ENCODE measurements at places on chromosomes 6 and 20.

- no peak for DNase-seq
These were observed 38.0 kb downstream of the EFCAB8 start for GRCh38 chr20:32896521-32897280.

GRCh38 chr6:37242429-37243052, 15.0 kb upstream of the TBC1D22B start:
- no peak for DNase-seq

- peak; percentile 80 for DNase-seq
These were observed 412 bp downstream of the TRIB3 start for GRCh38 chr20:380763-381580.

- DNase-seq = no peak
These were observed 8.1 kb upstream of the GTF3C6 start for GRCh38 chr6:110950440-110950839.

GRCh38 chr6:100381111-100381510, 83.6 kb downstream of the SIM1 start:
- DNase-seq = no peak

DNA sequence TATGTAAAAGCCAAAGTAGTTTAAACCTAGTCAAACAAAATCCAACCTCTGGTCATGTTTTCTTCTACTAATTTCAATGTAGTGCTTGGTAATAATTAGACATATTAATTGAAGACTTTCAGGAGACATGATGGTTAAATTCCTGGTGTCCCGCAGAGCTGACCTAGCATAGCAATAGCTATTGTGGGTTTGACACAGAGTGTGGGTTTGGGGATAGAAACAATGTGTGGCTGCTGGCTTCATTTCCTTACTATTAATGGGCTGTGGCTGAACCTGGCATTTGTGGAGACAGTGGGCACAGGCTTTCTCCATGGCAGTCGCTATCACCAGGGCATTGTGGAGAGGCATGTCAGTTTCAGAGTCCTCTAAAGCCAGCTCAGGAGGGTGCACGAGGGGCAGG, 54.1 kb upstream of the GGTLC1 start:
- no peak for DNase-seq

DNA sequence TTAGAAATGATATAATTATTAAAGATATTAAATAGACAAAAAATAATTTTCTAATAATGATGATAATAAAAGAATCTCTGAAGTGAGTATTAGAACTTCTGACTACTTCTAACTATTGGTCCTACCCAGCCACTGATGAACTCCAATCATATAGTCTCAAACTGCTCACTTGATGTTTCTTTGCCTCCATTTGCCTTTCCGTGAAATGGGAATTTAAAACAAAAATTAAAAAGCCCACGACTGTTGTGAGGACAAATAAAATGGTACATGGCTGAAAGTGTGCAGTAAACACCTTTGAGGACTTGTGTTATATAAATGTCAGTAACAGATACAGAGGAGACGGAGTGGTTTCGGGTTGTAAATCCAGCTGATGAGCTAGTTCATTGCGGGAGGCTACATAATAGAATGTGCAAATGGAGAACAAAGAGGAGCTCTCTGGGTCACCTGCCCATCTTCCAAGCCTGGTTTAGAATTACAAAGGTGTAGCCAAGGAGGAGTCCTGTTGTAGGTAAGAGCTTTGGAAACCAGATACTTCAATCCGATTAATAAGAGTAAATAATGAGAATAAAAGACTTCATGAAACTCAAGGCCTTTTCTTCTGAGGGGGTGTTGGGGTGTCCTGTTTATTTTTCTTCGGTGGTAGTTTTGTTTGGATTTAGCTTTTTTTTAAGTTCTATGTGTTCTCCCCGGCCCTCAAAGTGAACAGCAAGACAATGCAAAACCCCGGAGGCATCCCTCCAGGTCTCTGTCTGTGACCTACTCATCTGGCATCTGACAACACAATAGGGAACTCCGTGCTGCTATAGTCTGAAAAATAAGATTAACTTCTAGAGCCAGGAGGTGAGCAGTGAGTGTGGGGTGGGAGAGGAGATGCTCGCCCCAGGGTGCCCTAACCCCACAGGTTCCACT, 4.4 kb upstream of the PXDC1 start:
- DNase-seq = no peak

DNA sequence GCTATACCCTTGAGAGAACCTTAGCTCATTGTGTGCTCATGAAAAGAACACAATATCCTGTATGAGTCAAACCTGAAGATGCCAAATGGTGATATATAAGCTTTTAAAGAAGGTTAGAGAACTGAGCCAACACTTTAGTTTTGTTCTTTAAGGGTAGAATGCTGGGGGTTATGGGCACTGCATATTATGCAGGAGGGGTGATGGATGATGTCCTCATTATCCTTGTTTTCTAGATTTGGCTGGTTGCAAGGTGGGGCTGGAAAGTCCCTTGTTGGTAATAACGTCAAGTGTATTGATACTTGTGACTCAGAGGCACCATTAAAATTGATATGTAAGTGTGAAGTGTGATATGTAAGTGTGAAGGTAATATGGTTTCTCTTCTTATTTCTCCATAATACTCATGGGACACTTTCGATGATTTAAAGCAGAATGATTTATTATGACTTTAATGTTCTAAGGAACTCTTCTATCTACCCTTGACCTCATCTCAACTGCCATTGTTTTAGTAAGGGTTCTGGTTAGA, 113.7 kb upstream of the DTNBP1 start:
- DNase-seq = no peak

DNA sequence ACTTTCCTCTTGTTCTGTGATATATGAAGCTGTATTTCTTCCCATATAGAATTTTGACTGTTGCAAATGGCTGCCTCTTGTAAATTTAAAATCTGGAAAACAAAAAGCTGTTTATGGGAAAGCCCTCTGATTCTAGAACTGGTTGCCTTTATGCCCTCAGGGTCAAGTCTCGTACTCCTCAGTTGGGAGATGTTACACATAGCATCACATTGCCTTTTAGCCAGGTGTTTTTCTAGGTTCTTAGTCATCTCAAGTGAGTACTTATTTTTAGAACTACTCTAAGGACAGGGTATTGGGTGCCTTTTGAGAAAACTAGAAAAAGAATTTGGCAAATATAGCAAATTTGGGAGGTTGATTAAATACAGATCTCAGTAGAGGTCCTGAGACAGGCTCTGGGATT, 58.5 kb downstream of the ANKS1A start:
- no peak for DNase-seq

DNA sequence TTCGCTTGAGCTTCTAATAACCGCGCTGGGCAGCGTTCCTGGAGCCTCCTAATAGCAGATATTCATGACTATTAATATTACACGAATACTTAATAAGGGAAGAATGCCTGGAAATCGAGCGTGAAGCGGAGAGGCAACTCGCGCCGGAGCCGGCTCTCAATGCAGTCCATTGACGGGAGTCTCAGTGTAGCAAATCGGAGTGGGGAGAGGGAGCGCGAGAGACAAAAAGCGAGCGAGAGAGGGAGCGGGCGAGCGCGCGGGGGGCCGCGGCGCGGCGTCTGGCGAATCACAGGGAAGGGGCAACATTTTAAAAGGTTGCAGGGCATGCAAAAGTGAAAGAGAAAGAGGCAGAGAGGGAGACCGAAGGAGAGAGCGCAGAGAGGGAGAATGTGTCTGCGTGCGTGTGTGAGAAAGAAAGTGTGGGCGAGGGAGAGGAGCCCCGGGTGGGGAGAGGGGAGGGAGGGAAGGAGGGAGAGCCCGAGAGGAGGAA, 2.9 kb downstream of the TFAP2A start:
- DNase-seq = no peak

DNA sequence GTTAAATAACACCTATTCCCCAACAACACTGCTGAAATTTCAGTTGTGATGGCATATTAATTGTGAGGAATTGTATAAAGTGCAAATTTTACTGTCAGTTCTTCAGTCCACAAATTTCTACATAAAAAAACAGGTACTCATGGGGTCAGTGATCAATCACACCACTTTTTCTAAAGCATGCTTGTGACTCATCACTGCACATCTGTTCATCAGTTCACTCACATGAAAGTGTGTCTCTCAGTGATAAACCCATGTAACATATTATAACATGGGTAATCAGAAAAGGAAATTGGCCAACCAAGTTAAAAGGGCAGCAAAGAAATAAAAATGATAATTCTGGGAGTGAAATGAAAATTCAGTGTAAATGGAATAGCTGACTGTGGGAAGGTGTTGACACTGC, 234.7 kb upstream of the FKBP1C start:
- DNase-seq = no peak

DNA sequence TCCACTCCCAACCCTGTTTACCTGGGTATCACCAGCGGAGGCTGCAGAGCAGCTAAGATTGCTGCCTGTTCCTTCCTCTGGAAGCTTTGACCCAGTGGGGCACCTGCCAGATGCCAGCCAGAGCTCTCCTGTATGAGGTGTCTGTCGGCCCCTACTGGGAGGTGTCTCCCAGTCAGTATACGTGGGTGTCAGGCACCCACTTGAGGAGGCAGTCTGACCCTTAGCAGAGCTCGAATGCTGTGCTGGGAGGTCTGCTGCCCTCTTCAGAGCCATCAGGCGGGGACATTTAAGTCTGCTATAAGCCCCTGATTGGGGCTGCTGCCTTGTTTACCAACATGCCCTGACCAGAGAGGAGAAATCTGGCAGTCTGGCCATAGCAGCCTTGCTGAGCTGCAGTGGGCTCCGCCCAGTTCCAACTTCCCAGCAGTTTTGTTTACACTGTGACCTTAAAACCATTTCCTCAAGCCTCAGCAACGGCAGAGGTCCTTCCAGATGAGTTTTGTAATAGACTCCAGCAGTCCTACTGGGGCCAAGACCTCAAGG, 2.8 kb downstream of the RAET1E start:
- DNase-seq = peak; percentile 77

DNA sequence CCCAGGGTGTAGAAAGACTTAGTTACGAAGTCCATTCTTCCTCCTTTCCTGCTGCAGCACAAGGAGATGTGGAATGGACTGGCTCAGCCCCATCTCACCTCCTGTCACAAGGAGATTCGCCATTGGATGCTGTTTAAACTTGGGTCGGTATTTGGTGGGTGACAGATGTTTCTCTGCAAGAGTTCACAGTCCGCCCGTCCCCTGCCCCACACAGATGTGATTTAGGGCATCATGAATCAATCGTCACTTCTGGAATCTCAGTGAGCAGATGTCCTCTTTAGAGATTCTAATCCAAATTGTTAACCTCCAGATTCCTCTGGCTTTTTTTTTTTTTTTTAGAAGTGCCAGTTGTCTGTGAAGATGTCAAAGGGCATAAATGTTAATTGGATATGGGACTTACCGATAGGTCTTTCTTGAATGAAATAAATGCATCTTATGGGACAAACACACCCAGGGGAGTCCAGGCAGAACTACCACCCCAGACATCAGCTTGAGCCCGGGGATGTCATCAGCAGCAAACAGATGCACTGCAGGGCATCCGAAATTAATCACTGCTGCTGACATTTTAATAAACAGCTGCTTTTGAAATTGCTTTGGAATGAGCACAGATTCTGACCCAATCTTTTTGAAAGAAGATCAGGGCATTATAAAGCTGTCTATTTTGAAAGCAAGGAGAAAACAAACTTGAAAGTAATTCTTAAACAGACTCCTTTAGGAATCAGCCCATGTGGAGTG, 117.6 kb upstream of the CDH4 start:
- no peak for DNase-seq

DNA sequence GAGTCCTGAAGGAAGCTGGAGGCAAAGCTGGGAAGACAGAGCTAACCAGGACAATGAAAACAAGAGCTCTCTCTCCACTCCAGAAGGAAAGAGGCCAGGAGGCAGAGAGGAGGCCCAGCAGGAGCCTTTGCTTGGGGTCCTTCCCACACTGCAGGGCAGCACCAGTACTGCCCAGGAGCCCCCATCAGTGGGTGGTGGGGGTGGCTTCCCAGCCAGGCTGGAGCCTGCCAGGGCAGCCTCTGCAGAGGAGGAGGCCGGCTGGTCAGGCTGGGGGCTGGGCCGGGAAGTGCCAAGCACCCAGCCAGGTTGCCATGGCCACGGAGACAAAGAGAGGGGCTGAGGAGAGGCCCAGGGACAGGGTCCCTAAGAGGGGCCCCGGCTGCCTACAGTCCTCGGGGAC, 33.4 kb downstream of the PREX1 start:
- DNase-seq = no peak

GRCh38 chr6:149271348-149272340, 45.9 kb upstream of the TAB2 start:
- DNase-seq = no peak

GRCh38 chr6:72716916-72717315, 95.1 kb downstream of the KCNQ5 start:
- DNase-seq = no peak

- DNase-seq = no peak
These were observed 288.7 kb upstream of the CDYL start for GRCh38 chr6:4487538-4487937.

DNA sequence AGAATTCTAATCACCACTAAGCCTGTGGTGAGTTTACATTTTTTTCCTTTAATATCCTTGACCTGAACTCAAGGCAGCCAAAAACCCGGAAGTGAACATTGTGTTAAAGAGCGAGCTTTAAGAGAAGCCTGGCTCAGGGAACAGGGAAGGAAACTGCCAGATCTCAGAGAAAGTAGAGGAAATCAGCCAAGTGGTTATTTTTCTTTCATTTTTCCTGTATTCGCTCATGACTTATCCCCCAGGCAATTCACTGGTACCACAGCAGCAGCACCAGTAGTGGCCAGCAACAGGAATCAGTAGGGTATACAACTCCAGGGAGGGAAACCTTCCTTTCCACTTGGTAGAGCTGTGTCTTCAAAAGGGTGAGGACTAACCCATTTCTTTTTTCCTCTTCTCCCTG, 89.6 kb upstream of the HMGCLL1 start:
- DNase-seq = no peak

GRCh38 chr6:36724514-36725390, 27.1 kb downstream of the RAB44 start:
- DNase-seq = no peak

DNA sequence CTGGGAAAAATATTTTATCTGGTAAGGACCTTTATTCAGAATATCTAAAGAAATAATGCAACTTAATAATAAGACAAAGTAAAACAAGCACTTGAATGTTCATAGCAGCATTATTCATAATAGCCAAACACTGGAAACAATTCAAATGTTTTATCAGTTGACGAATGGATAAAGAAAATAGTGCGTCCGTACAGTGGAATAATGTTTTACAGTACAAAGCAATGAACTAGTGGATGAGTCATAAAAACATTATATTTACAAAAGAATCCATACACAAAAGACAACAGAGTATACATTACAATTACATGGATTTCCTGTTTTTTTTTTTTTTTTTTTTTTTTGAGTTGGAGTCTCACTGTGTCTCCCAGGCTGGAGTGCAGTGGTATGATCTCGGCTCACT, 12.7 kb downstream of the SMAP1 start:
- DNase-seq = no peak

- DNase-seq = no peak
These were observed 15.8 kb upstream of the FBXO9 start for GRCh38 chr6:53049415-53049814.

Data from cardiac septum (tissue), 1 donor.